ENCODE measurements at places on chromosomes 5 and 9.

GRCh38 chr9:137150617-137151457, 11.9 kb downstream of the GRIN1 start:
- DNase-seq: peak; percentile 70

- no peak for DNase-seq
Measured at GRCh38 chr5:92455011-92455410, 1071.9 kb upstream of the ARRDC3 start.

DNA sequence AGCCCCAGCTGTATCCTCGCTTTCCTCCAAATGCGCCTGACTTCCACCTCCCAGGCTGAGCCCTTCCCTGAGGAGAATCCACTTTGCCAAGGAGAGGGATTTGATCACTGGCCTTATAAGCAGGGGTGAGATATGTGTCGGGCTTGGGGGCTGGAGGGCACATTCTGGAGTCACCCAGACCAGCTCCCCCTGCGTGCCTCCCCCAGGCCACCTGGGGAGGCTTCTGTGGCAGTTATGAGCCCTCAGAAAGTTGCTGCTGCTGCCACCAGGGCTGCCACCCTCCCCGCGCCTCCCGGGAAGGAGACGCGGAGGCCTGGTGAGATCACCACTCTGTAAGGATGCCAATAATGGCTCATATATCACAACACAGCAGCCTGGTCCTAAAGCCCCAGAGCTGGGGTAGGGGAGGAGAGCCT, 211.5 kb downstream of the PAPPA start:
- no peak for DNase-seq

DNA sequence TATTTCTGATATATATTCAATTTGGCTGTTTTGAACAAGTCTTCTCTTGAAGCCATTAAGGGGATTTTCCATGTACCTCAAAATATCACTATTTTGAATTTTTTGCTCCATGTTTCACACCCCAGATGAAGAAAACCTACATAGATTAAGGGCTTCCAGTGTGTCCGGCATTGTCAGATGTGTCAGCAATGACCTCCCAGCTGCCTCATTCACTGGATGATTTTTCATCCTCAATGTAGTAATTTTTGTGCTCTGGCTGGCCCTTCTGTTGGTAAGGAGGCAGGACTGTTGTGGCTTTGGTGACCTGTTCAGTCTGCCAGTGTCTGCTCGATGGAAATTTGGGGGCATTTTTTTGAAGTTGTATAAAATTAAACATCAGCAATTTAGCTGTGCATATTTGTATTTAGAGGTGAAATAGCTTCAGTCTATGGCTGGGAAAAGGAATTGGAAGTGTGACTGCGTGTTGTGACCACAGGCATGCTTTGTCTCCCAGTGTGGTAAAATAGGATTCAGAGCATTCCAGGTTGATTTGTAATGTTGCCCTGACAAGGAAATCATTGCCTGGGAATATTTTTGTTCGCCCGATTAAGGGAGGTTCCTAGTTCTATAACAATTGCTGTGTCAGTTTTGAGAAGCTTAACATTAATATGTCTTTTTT, 312.4 kb downstream of the ARHGEF28 start:
- no peak for DNase-seq

DNA sequence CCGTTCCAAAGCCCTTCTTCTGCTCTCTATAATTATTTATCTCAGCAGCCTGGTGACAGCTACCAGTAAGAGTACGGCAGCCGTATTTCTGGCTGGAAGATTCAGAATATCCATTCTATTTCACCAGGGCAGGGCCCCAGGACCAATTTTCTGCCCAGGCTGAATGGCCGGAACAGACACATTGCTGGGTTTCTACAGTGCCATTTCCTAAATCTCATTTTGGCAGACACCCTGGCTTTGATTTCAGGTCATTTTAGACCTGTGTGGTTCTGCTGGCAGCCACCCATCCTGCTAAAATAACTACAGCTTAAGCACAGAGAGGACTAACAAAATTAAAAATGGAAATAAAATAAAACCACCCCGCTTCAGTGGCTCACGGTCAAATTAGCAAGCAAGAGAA, 95.0 kb downstream of the CRB2 start:
- DNase-seq: no peak

GRCh38 chr9:37034305-37034937, 353 bp upstream of the PAX5 start:
- DNase-seq: no peak

DNA sequence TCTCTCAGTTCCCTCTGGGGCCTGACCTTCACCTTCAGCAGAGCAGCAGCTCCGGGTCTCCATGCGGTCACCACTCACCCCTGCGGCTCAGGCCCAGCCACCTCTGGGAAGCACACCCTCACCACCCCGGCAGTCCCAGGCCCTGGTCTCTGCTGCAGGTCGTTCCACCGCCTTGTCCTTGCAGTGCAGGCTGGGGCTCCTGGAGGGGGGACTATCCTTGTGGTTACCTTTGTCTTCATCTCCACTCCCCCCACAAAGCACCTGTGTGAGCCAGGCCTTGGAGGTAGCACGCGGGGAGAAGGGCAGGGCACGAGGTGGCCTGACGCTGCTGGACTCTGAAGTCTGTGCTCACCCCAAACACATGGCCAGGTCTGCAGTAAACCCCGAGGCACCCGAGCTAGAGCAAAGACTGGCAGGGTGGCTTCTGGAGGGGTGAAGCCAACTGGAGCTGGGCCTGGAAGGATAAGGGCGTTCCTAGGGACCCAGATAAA, 33.2 kb upstream of the RXRA start:
- no peak for DNase-seq

GRCh38 chr5:72241346-72242003, 78.6 kb downstream of the MRPS27 start:
- no peak for DNase-seq

DNA sequence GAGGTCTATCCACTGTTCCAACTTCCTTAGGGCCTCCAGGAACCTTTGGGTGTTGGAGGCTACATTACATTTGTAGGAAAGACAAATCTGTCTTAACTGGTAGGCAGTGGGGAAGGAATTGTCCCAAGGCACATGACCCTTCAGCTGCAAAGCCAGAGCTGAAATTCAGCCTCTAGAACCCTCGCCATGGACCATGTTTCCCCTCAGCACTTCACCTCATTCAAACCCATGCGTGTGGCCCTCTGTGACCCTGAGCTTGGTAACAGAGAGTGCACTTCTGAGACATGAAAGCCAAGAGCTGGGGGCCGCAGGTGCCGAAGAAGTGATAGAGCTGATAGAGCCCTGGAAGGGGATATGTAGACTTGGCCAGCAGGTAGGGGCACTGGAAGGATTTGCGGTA, 17.2 kb downstream of the TNFSF8 start:
- DNase-seq: no peak

- DNase-seq: no peak
Measured at GRCh38 chr5:64790210-64790609, 21.5 kb downstream of the CWC27 start.

- no peak for DNase-seq
Measured at GRCh38 chr5:128763321-128763720, 202.0 kb upstream of the SLC27A6 start.

DNA sequence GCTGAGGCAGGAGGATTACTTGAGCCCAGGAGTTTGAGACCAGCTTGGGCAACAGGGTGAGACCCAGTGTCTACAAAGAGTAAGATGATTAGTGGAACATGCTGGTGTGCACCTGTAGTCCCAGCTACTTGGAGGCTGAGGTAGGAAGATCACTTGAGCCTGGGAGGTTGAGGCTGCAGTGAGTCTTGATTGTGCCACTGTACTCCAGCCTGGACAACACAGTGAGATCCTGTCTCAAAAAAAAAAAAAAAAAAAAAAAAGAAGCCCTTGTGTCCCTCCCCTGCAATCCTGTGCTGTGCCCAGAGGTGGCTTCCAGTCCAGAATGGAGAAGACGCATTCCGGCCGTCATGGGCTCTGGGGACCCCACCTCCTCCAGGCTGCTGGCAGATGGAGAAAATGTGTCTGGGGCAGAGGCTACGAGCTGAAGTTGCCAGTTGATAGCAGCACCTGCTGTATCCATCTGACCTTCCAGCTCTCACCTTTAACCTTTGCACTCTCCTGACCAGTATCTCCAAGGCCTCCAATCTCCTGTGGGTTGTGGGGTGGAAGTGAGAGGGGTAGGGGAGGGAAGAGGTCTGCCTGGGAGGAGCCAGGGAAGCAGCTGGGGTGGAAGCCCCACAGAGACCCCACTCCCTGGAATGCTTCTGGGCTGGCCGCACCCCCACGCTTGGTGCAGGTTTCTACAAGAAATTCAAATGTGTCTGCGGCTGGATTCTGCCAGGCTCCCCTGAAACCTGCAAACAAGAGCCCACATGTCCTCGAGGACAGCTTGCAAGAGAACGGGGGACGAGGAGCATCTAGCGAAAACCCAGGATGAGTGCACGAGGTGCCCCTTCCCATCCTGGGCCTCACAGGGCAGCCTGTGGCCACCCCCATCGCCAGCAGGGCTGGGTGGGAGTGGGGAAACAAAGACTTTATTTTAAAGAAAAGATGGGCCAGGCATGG, 148.3 kb upstream of the IER5L start:
- no peak for DNase-seq

- no peak for DNase-seq
Measured at GRCh38 chr5:66436721-66437120, 159.5 kb upstream of the MAST4 start.

DNA sequence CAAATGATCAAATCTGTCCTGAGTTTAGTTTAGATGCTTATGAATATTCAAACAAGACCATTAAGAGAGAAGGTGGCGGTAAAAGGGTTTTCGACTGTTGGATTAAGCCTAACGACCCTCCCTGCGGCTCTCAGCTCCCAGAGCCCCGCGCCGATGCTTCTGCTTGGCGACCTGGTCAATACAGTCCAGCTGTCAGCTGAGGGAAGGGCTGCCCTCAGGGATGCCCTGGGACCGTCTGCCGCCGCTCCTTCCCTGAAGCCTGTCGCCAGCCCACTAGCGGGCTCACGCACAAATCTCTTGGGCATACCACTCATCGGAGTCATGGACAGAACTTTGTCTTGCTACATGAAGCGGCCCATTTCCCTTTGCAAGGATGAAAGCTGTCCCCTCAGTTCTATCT, 136.6 kb upstream of the RAPGEF1 start:
- DNase-seq: no peak

DNA sequence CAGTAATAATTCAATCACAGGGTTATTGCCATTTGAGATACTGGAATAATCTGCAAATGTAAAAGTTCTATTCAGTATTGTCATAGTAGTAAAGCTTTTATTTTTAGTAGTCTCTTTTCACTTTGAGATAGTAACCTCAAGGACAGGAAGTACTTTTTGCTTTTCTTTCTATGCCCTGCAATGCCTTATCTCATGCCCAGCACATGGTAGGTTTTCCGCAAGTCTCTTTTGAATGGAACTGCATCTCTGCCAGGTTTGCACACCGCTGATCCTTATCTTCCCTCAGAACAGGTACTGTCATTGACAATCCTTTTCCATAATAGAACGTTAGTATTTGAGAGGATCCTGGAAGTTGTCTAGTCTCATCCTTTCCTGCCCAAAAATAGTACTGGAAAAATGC, 91.8 kb upstream of the IFNK start:
- no peak for DNase-seq

DNA sequence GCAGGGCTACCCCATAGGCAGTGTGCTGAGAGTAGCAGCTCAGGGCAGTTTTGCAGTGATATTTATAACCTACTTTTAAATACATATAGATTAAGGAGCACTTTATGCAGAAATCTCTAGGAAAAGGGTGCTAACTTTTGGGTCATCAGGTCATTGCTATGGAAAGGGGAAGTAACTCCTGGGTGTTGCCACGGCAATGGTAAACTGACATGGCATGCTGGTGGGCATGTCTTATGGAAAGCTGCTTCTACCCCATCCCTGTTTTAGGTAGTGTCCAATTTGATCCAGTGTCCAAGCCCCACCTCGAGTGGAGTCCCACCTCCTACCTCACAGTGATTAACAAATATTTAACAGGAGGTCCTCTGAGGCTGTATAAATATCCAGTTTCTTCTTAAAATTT, 56.8 kb upstream of the XPA start:
- DNase-seq: no peak

DNA sequence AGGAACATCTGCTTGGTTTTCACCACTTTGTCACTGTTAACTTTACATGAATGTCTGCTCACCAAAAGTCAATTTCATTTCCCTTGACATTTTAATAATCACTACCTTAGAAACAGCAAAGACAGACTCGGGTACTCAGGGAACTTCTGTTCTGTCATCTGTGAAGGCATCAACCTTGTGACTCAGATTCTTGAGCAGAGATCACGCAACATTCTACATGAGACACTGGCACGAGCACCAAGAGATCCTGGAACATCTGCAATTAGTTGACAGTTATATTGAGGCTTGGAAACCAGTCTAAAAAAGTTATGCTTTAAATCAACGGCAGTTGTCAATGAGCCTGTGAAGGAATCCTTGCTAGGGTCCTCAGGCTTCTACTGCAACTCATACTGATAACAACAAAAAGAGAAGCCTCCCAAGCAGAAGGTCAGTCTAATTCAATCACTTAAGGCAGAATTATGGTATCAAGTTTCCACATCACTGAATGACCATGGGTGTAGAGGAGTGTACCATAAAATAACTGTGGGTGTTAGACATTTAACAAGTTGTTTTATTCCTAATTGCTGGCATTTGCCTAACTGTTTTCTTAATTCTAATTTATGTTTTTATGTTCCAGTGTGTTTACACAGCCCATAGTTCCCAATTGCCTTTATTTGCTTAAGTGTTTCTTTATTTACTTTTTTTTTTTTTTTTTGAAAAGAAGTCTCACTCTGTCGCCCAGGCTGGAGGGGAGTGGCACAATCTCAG, 3.3 kb upstream of the PBX3 start:
- DNase-seq: no peak

DNA sequence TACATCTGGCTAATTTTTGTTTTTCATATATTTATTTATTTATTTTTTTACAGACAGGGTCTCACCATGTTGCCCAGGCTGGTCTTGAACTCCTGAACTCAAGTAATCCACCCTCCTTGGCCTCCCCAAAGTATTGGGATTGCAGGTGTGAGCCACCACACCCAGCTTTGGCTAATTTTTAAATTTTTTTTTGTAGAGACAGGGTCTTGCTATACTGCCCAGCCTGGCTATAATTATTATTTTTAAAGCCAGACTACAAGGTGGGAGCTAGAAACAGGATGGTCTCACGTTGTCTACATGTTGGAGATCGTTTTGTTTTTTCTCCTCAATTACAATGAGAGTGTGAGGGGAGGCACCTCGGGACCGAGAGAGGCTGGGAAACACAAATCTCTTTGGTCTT, 23.8 kb downstream of the ASS1 start:
- DNase-seq: no peak

DNA sequence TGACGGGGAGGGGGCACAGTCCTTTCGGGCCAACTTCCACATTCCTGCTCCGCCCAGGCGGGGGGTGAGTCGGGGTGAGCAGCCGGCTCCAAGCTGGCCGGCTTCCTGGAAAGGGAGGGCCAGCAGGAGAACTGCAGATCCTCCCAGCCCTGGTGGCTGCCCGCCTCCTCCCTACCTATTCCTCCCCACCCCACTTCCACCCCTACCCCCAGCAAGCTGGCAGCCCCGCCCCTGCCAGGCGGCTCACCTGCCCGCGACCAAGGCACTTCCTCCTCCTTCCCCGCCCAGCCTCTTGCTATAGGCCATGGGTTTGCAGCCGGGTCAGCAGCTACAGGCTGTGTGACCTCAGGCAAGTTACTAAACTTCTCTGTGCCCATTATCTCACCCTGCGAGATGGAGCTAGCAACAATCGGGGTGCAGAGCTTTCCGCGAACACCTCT, 5.6 kb upstream of the IRF1 start:
- DNase-seq: peak; percentile 80
